NCI-H1417 (cell line): ENCODE measurements at places on chromosomes 4 and X.

- no peak for DNase-seq
Observed at GRCh38 chrX:135890087-135890585, 3.1 kb downstream of the CT45A10 start.

DNA sequence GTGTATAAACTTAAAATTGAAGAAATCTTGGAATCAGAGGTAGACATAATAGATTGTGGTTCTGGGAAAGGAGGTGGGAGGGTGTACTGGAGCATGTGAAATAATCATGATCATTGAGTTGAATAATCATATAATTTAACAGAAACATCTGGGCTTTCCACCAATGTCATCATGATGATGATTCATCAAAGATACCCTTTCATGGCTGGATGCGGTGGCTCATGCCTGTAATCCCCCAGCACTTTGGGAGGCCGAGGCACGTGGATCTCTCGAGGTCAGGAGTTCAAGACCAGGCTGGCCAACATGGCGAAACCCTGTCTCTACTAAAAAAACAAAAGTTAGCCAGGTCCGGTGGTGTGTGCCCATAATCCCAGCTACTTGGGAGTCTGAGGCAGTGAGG, 6.7 kb upstream of the RUFY3 start:
- no peak for DNase-seq

GRCh38 chr4:45971108-45971507, 152.7 kb downstream of the GABRG1 start:
- no peak for DNase-seq

- peak; percentile 88 for DNase-seq
Observed at GRCh38 chr4:180665994-180666824, 1577.0 kb upstream of the TENM3 start.

DNA sequence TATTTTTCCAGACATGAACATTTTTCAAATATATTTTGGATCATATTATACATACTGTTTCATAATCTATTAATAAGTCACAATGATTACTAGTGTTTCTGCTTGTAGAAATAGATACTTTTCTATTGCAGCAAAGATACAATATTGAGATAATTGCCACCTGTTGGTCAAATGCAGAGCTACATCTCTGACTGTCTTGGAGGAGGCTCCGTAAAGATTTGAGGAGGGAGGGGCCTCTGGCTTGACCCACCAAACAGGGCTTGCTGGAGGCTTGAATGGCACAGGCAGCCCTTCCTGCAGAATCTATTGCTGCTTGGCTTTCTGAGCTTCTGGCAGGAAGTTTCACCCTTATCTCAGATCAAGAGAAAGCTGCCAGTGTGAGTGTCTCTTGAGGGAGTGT, 99.3 kb upstream of the ARMCX2 start:
- peak; percentile 20 for DNase-seq

DNA sequence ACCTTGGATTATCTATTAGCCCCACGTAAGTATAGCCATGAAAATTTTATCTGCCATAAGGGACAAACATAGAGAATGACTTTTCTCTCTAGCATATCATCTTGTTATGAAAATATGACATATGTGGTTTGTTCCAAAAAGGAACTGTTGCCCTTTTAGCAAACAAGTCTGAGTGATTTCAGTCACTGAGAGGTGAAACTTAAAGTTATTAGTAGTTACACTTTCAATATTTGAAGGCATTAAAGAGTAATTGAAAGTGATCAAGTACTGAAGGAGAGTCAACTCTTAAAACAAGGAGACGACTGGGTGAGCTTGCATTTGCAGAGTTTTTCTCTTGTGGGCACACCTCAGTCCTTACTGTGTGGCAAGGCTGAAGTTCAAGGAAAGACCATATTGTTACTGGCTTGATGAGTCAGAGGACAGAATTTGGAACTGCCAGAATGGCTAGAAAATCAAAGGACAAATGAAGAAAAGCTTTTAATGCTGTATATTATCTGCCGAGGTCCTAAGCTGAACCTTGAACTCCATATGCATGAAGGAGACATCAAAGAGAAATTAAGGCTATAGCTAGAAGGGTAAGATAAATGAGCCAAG, 205.1 kb upstream of the EMCN start:
- no peak for DNase-seq

DNA sequence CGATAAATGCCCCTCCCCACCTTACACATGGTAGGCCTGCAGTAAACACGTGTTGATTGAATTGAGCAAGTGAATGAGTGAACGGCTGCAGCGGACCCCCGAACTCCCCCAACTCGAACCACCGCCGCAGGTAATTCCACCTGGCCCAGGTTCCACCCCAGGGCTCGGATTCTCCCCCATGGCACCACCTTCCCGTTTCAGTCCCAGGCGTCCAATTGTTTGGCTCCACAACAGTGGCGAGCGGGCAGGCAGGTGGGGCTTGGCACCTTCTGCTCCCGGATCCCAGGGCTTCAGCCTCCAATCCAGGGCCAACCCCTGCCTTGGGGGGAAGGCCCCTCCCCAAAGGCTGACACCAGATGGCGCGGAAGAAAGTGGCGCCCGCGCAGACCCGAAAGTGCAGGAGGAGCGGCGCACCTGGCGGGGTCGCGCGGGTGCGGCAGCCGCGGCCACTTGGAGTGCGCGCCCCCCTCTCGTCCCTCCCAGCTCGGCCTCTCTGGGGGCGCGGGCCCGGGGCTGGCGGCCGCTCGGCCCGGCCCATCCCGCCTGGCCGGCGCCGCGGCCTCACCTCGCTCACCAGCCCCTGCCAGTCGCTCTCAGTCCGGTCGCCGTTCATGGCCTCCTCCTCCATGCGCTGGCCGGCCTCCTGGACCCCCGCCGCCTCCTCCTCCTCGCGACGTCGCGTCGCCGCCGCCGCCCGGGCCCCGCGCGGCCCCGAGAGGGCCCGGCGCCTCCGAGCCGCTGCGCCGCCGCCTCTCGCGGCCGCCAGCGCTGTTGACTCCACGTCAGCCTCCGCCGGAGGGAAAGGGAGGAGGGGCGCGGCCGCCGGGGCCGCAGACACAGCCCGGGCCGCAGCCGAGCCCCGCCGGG, at the start of gene CCDC149:
Gene CCDC149 (minus strand): TSS at position 791 of the 867 bp plus-strand sequence. CDS start 178 bp downstream, at position 613.
- DNase-seq, result peak; percentile 97

DNA sequence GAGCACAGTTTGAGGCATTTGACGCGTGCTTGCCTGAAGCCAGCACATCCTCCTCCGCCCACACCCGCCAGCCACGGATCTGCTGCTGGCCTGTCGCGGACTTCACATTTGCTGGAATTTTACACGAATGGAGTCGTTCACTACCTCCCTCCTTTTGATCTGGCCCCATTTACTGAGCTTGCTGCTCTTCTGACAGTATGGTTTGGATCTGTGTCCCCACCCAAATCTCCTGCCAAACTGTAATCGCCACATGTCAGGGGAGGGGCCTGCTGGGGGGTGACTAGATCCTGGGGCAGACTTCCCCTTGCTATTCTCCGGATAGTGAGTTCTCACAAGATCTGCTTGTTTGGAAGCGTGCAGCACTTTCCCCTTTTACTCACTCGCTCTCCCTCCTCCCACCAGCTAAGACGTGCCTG, 19.9 kb upstream of the CPLX1 start:
- no peak for DNase-seq

- DNase-seq, result peak; percentile 10
Observed at GRCh38 chr4:88938138-88938537, 118.8 kb downstream of the FAM13A start.

DNA sequence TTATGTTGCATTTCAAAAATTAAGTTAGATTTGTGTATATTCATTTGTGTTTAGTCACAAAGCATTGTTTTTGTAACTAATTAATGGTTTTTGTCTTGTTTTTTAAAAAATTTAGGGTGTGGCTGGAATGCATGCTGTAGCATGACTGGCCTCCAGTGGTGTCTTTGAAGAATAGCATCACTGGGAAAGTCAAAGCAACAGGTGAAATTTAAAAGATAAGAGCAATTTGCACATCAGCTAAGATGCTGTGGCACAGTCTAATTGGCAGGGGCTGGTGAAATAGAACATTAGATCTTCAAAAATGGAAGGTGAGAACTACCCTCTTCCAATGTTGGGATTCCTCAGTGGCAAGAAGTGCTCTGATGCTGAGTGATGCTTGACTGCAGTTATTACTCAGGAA, 45.3 kb downstream of the ANK2 start:
- DNase-seq, result peak; percentile 53

- DNase-seq, result no peak
Observed at GRCh38 chr4:171650543-171650942, 162.7 kb upstream of the GALNTL6 start.

DNA sequence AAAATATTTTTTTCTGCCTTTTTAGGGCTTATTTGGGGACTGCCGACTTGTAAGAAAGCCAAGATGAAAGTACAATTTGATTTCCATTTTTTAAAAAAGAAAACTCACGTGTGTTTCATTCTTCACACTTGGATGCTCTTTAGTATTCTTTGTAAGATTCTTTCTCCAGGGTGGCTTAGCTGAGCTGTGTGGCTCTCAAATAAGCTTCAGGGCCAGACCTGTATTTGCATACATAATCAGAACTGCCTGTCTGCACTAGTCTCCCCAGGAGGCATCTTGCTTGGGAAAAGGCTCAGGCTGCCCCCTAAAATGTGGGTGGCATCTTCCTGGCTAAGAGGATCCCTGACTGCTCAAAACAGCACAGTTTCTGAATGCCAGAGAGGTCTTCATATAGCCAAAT, 498.4 kb downstream of the MID1IP1 start:
- no peak for DNase-seq

DNA sequence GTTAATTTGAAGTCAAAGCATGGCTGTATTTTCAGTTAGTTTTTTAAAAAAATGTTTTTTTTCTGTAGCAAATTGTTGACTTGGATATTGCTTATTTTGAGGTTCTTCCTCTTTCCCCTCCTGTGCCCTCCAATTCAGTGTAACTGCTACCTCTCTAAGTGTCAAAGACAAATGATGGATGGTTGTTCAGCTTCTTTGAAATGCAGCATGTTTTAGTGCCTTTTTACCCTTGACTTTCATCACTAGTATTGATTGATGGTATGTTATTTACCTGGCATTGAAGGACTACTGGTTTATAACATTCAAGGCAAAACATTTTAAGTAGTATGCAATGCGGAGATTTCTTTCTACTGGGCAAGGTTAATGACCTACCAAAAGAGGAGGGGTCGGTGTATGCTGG, 281.0 kb upstream of the FAT1 start:
- no peak for DNase-seq

DNA sequence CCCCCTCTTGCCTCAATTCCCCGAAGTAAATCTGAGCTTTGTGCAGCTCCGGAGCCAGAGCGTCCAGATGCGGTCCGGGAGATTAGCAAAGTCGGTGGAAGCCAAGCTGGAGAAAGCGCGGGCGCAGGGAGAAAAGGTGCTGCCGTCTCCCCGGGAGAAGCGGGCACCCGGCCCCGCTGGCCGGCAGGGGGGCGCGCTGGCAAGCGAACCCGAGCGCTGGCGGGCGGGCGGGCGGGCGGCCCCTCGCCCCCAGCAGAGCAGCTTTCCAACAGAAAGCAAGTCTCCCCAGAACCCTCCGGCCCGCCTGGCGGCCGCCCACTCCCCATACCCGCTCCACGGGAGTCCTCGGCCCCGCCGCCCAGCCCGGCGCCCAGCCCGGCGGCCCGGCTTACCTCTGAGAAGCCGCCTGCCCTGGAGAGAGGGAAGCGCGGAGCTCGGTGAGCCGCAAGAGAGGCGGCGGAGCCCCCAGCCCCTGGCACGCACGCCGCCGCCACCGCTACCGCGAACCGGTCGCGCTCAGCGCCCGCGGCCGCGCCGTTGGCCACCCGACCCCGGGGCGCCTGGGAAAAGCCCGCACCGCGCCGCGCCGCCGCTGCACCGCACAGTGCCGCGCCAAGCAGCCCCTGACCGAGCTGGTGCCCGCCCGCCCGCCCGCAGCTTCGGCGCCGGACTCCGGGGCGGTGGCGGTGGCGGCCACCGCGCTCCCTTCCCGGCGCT, 529 bp upstream of the CITED1 start:
- DNase-seq, result peak; percentile 77

DNA sequence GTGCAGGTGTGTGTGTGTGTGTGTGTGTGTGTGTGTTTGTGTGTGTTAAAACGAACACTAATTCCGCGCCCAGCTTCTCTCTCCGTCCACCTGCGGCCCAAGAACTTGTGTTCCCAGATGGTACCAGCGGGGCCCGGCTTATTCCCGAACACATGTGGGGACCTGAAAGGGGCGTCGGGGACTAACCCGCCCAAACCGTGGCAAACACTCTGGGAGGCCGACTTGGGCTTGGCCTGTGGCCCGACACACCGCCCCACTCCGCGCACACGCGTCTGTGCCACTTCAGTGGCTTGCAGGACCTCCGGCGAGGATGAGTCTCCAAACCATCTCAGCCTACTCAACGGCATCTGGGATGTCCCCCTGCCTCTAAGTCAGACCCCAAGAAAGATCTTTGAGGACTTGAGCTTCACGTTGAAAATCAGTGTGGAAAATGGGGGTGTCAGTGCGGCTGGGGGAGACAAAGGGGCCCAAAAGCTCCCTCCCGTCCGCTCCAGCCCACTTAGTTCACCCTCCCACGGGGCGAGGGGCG, 790 bp upstream of the HHIP start:
- DNase-seq, result no peak

- peak; percentile 28 for DNase-seq
Observed at GRCh38 chr4:150216726-150217125, 138.5 kb downstream of the DCLK2 start.

DNA sequence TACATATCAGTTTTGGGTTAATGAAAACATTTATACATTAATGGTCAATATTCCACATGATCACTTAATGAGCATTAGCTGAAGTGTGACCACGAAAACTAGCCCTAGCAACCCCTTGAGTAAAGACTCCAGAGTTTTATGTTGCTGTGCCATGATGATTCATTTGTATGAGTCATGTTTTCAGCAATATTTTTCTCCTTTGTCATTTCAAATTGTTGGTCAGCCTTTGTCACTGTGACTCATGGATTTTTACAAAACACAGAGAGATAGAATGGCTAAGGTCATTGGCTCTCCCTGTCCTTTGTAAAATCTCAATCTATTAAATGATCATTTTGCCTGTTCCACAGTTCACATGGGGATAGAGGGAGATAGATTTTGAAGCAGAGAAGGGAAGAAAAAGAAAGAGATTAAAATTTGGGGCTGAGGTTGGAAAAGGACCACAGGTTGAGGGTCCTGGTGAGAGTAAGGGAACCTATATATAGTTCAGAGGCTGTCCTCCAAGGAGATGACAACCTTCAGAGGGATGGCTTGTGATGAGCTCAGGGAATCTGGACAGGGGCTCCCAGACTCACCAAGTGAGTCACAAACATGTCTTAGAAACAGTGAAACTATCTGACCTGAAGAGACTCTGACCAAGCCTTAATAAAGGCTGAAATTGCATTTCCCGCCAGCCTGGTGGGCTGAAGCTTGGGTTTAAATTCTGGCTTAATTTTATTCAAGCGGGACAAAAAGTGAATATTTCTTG, 25.6 kb downstream of the NR0B1 start:
- DNase-seq, result no peak

GRCh38 chr4:75542824-75543223, 13.0 kb upstream of the ODAPH start:
- no peak for DNase-seq
